Activated naive CD4-positive, alpha-beta T cell (primary cell): ENCODE measurements at places on chromosomes 6 and 20.

GRCh38 chr6:11672669-11673068, 105.9 kb downstream of the ADTRP start:
- DNase-seq, result no peak

GRCh38 chr6:118715376-118715775, 64.0 kb upstream of the CEP85L start:
- DNase-seq, result no peak

DNA sequence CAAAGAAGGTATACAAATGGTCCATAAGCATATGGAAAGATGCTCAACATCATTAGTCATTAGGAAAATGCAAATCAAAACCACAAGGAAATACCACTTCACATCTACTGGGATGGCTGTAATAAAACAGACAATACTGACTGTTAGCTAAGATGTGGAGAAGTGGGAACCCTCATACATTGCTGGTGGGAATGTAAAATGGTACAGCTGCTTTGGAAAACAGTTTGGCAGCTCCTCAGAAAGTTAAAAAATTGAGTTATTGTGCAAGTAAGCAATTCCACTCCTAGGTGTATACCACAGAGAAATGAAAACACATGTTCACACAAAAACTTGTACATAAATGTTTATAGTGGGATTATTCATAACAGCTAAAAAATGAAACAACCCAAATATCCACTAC, 173.0 kb upstream of the JAG1 start:
- DNase-seq, result no peak

- no peak for DNase-seq
Measured at GRCh38 chr6:35177157-35177556, 36.0 kb upstream of the TCP11 start.

DNA sequence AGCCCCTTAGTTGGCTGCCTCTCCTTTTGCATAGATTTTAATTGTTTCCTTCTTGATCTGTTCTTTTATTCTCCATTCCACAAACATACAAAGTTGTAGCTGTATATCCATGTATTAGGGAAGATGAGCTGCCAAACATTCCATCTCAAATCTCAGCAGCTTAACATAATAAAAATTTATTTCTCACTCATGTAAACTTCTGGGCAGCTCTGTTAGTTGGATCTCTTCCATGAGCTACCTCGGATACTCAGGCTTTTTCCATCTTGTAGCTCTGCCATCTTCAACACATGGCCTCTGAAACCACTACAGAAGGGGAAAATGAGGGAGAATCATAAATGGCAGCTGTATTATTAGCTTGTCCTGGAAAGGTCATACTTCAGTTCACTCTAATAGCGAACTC, 149.4 kb upstream of the BMP2 start:
- no peak for DNase-seq
